ENCODE measurements at places on chromosomes 1 and 21.

- DNase-seq, result no peak
These were observed 554.8 kb upstream of the B3GALT2 start for GRCh38 chr1:193741228-193741627.

DNA sequence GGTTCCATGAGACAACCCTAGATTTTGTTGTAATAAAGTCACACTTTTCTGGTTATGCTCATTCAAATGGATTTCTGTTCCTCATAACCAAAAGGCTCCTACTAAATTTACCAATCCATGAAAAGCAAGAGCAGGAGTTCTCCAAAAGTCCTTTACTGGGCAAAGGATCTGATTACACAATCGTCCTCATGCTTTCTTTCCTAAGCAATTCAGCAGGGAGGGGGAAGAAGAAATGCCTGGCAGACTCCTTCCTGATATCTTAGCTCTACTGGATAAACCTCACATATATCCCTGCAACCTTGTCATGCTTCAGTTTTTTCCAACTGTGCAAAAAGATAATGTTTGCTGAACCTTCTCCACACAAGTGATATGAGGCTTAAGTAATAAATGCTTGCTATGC is 67.6 kb upstream of the GUCA2B start:
- DNase-seq, result no peak

DNA sequence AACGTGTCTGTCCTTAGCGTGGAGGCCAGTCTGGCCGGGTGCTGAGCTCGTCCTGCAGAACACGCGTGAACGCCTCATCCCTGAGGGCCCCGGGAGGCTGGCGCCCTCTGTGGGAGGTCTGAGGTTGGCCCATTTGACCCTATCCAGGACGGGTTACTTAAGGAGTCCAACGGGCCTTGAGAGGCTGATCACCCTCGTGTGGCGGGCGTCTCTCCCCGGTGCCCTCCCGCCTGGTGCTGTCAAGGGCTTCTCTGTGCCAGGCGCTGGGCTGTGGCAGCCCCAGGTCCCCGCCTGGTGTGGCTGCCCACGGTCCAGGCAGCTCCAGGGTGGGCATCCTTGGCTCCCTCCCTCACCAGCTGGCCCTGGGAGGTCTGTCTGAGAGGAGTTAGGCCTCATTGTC is 9.7 kb downstream of the SKI start:
- no peak for DNase-seq

- no peak for DNase-seq
These were observed 124.5 kb downstream of the DNM3 start for GRCh38 chr1:171965777-171966176.

DNA sequence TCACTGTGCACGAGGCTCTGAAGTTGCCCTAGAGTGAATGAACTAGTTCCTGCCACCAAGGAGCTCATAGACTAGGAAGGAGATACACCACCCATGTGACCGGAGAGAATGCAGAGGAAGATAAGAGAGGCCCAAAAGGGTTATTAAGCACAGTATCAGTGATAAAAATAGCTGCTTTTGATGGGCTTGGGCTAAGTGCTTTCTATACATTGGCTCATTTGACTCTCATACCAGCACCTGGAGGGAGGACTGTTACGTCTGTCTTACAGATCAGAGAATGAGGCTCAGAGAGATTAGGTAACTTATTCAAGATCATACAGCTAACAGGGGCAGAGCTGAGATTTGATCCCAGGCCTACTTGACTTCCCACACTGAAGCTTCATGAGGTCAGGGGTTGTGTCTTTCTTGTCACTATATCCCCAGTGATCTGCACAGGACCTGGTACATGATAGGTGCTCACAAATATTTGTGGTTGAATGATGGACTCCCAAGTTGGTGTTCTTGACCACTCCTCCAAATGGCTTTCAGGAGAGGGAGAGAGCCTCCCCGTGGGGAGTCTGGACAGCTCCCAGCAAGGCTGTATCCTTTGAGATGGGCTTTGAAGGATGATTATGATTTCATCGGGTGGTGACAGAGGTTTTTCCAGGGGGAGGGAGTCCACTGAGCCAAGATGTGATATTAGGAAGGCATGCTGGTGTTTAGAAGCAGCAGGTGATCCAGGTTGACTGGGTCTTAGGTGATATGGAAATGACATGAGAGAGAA is 14.4 kb downstream of the PPFIA4 start:
- no peak for DNase-seq

- no peak for DNase-seq
These were observed 68.9 kb downstream of the SNRPE start for GRCh38 chr1:203930342-203930741.

GRCh38 chr1:19682257-19682656 is 17.6 kb downstream of the HTR6 start:
- no peak for DNase-seq

- no peak for DNase-seq
These were observed 3.0 kb downstream of the MORC3 start for GRCh38 chr21:36323032-36323431.

GRCh38 chr1:66833112-66833511 is 32.0 kb upstream of the INSL5 start:
- no peak for DNase-seq

- no peak for DNase-seq
These were observed 259.4 kb downstream of the FAF1 start for GRCh38 chr1:50700621-50701020.

- DNase-seq, result no peak
These were observed 20.7 kb downstream of the CD34 start for GRCh38 chr1:207890136-207890738.

DNA sequence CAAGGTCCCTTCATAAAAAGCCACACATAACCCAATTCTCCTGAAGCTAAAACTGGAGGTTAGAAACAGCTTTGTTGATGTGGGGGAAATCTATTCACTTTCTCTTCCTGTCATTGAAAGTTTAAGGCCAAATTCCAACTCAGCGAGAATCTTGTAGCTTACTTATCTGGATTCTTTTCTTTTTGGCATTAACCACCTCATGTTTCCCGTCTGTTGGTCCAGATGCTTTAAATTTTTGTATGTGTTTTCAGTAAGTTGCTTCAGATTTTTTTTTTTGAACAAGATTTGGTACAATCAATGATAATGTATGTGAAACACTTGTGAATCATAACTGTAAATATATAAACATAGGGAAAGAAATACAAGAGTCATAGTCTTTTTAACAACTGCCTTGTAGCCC is 33.7 kb upstream of the NEK7 start:
- DNase-seq, result no peak

DNA sequence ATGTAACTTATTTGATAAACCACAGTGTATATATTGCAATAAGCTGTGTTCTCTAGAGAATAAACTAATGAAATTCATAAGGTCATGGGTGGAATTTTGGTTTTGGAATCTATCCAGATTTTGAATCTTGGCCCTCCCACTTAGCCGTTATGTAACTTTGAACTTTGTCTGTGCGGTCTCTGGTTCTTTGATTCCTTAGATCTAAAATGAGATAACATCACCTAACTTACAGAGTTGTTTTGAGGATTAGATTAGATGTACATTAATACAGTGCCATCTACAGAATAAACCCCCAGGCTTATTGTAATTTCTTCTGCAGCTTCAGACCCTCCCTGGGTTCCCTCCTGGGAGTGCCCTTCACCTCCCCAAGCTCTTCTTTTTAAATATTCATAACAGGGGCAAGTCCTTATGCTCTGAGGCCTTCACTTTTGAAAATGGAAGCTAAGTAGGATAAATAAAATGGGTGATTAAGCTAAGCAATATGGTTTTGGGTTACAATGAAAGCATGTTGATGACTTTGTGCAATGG is 124.3 kb downstream of the ATG4C start:
- peak; percentile 2 for DNase-seq

DNA sequence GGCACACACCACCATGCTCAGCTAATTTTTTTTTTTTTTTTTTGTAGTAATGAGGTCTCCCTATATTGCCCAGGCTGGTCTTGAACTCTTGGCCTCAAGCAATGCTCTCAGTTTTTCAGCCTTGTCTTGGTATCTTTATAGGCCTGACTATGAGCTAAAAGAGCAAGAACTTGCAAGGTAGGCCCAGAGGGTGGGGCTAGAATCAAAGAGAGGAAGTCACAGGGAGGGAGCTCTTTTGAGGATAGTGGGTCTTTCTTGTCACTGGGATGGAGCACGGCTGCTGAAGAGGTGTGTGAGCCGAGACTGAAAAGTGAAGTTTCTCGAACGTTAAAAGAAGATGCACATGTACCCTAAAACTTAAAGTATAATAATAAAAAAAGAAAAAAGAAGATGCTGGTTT is 260.0 kb upstream of the BEND5 start:
- DNase-seq, result no peak

DNA sequence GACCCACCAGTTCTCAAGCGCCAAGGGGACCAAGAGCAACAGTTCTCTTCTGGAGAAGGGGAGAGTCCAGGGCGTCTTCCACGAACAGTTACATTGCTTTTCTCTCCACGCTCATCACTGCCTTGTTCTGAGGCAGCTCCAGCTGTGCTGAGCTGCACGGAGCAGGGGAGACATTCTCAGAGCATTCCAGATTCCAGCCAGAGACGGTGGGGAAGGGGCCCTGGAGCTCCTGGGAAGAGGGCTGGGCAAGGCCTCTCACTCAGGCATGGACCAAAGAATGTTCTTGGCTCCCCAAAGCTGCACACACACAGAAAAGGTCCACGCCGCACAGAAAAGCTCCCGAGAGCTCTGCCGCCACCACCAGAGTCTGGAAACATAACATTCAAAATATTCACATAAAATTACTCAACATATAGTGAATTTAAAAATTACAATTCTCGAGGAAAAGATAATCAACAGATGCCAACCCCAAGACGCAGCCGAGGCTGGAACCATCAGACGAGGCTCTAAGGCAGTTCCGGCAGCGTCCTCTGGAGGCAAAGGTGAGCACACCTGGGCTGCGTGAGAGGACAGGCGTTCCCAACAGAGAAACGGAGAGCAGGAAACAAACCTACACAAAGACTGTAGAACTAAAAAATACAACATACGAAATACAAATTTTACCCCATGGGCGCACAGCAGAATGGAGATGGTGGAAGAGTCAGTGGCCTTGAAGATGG is 40.5 kb downstream of the UBE2G2 start:
- peak; percentile 10 for DNase-seq

- no peak for DNase-seq
These were observed 173.2 kb downstream of the SMYD3 start for GRCh38 chr1:246333855-246334254.

- DNase-seq, result peak; percentile 85
These were observed 6.3 kb upstream of the PTP4A2 start for GRCh38 chr1:31944205-31945089.

DNA sequence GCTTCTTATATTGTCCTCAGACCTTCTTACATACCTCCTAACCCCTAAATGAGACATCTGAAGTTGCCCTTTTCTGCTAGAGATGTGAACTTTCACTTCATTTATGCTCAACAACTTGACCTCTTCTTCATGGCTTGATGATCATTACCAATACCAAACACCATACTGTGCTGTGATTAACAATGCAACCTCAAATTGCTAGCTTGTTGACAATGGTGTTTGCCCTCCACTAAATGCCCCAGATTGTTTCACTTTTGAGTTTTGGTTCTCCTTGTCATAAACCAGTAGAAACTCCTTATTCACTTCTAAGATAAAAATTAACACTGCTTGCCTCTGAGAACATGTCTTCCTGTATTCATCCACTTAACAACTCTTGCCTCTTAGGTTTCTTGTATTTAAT is 5.6 kb downstream of the JAK1 start:
- DNase-seq, result peak; percentile 23

- DNase-seq, result no peak
These were observed 92.5 kb upstream of the LPGAT1 start for GRCh38 chr1:211923095-211923494.

- DNase-seq, result no peak
These were observed 18.2 kb upstream of the MX1 start for GRCh38 chr21:41407541-41408460.

GRCh38 chr1:229280037-229280828 is 9.3 kb downstream of the RAB4A start:
- DNase-seq, result no peak

DNA sequence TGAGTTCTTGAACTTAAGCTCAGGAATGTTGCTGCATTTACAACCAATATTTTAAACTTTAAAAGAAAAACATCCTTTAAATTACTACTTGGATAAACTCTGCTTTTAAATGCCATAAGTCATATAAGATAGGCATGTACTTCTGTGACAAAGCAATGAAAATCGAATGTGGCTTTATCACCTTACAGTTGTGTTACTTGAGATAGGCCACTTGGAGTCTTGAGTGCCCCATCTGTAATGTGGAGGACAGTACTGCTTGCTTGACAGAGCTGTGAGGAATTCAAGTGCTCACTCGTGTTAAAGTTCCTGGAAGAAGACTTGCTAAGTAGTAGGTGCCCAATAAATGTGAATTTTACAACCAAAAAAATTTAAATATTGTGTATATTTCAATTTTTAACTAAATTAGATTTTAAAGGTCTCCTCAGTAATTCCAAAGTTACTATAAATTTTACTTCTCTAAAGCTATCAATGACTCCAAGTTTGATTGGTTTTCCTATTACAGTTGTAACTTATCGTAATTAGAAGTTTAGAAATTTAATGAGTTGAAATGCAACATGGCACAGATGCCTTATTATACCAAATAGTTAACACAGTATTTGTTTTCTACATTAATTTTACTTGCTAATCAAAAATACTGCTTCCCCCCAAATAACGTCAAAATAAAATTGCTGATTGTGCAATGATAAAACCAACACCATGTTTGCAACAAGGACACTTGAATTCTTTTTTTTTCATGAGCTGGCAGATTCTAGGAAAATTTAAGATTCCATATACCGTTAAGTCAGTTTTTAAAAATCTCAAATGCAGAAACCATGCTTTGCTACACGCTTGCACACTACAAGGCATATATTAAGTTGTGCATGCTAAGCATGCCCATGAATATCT is 21.8 kb downstream of the PSMB2 start:
- no peak for DNase-seq

DNA sequence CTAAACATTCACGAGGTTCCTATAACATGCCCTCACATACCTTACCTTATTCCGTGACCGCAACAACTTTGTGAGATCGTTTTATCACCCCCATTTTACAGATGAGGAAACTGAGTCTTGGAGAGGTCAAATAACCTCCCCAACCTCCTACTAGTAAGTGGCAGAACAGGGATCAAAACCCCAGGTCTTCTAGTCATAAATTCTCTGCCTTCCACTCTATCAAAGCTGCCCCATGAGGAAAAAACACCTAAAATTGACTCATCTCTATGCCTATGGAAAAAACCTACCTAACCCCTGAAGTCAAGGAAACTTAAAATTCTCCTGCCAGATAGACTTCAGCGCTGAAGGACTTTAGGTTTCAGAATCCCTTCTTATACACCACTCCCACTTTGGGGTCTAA is 69.5 kb upstream of the ERRFI1 start:
- no peak for DNase-seq

DNA sequence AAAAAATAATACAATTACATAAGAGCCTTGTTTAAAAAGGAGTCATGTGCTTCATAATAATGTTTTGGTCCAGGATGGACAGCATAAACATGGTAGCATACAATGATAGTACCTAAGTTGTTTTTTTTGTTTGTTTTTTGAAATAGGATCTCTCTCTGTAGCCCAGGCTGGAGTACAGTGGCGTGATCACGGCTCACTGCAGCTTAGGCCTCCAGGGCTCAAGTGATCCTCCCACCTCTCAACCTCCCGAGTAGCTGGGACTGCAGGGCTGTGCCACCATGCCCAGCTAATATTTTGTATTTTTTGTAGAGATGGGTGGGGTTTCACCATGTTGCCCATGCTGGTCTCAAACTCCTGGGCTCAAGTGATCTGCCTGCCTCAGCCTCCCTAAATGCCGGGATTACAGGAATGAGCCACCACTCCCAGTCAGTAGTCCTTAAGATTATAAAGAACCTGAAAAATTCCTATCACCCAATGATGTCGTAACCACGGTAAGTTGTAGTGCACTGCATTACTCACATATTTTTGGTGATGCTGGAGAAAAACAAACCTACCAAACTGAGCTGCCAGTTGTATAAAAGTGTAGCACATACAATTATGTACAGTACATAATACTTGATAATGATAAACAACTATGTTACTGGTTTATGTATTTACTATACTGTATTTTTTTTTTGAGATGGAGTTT is 22.4 kb upstream of the RCOR3 start:
- DNase-seq, result no peak
